Muscle of back (tissue), 13 donors: ENCODE measurements at places on chromosomes 11 and 22.

DNA sequence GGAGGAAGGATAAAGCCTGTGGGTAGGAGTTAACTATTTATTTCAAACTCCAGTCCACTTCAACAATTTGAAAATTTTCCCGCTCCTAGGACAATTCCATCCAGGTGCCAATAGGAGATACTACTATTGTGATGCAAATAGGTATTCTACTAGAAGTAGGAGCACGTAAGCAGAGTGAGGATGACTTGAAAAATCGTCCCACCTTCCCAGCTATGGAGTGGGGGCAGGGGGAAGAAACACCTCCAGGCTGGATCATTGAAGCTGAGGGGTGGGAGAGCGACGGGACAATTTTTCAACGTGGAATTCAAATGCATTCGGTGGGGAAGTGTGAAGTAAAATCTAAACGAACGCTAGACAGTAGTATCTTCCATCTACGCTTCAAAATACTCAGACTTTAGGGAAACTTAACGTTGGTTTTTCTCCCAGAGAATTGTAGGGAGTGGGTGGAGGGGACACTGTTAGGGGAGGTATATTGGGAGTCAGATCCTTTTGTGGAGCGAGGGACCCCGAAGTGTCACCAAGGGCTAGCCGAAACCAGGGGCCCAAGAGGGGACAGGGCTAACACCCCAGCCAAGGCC, 523 bp upstream of the ARHGAP42 start:
- no peak for DNase-seq

- DNase-seq, result no peak
These were observed 5.1 kb upstream of the CHST1 start for GRCh38 chr11:45670386-45671135.

- DNase-seq, result no peak
These were observed 7.8 kb downstream of the KCNA4 start for GRCh38 chr11:30009060-30009459.

DNA sequence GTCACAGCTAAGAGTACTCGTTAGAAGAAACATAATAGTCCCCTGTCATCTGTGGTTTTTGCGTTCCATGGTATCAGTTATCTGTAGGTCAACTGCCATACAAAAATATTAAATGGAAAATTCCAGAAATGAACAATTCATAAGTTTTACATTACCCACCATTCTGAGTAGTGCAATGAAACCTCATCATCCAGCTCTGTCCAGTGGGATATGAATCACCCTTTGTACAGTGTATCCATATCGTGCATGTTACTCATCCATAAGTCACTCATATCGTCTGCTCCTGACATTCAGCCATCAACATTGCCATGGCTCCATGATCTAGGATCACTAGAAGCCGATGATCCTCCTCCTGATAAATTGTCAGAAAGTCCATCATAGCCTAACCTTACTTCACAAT, 174.9 kb upstream of the C11orf87 start:
- DNase-seq, result no peak

DNA sequence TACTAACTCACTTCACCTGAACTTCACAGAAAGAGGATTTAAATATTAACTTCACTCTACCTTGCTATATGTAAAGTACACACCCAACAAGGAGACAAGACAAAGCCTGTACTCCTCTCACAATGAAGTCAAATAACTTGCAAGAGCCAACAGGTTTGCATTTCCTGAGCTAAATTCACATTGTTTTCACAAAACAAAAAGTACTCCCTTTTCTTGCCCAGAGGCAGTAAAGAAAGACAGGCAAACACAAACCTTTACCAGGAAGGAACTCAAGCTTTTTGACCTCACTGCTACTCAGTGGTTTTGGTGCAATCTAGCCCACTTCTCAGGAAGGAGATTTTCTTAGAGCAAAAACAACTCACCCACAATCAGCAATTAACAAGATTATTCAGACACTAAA, 15.7 kb downstream of the USP28 start:
- no peak for DNase-seq

DNA sequence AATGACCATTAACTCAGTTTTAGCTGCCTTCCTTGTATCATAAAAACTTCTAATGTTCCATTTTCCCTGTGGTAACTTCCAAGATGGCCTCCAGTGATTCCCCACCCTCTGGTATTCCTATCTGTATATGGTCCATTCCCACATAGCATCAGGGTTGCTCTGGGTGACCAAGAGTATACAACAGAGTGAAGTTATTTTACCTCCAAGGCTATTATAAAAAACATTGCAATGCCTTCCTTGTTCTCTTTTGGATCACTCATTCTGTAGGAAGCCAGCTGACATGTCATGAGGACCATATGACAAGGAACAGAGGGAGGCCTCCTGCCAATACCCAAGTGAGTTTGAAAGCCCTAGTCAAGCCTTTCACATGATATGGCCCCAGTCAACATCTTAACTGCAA, 30.1 kb downstream of the ZNF280B start:
- no peak for DNase-seq

- no peak for DNase-seq
These were observed 31.2 kb upstream of the RBMXL2 start for GRCh38 chr11:7057641-7058040.

DNA sequence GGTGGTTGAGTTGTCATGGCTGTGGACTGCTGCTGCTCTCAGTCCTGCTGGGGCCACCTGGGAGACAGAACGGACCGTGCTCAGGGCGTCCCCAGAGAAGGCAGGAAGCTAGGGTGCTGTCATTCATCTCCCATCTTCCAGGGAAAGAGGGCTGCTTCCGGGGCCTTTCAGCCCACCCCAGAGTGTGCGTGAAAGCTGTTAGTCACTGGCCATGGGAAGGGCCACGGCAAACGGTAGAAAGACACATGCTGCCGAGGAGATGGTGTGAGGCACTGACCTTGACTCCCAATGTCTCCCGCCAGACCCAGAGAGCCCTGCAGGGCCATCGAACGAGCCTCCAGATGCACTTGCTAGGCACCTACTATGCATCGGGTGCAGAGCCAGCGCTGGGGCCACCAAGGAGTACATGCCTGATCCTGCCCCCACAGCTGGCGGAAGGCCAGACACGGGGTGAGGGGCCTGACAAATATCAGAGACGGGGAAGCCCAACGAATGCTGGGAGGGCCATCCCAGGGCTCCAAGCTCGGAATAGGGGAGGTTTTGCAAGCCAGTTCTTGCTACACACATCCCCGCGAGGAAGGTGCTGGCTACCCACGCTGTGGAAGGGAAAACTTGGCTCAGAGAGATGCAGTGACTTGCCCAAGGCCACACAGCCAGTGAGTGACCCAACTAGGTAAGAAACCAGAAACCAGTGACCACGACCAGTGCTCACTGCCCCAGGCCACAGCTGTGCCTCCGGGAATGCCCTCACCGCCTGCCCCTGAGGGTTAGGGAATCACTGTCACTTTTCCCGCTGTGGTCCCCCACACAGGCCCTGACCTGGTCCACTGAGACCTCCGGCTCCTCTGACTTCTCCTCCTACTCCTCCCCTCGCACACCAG, 10.1 kb downstream of the RAC2 start:
- no peak for DNase-seq

DNA sequence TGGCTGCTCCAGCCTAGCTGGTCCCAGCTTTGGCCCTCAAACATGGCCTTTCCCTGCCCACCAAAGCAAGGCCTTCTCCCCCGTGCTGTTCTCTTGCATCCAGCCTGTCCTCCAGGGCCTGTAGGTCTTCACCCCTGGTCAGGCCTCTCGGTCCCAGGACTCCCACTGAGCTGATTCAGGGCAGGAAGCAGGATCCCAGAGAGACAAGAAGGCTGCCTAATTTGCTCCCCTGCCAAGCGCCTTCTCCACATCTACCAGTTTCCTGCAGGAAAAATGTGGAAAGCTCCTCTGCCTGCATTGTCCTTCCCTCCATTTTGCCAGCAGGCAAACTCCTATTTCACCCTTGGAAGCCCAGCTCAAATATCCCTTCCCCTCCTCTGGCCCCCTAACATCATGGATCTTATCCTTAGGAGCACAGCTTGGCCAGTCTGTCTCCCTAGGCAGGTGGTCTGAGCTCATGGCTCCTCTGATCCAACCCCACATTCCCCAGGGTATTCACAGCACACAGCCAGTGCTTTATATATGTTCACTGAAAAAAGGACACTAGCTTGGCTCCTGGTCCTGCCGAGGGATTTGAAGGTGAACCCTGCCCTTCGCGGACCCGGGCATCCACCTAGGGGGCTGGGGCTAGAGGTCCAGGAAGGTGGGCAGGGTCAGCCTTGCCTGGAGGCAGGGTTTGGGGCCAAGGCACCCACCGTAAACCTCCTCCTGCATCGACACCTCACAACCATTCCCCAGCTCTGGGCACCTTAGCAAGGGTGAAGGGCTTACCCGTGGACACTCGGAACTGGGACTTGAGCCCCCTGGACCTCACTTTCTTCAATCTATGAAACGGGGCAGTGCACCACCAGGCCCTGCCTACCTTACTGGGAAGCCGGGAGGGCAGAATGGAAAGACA, 968 bp downstream of the RHBDD3 start:
- no peak for DNase-seq

- no peak for DNase-seq
These were observed 964.4 kb downstream of the NTM start for GRCh38 chr11:132334769-132335280.

GRCh38 chr11:109425554-109425953, 3.6 kb downstream of the C11orf87 start:
- DNase-seq, result no peak

DNA sequence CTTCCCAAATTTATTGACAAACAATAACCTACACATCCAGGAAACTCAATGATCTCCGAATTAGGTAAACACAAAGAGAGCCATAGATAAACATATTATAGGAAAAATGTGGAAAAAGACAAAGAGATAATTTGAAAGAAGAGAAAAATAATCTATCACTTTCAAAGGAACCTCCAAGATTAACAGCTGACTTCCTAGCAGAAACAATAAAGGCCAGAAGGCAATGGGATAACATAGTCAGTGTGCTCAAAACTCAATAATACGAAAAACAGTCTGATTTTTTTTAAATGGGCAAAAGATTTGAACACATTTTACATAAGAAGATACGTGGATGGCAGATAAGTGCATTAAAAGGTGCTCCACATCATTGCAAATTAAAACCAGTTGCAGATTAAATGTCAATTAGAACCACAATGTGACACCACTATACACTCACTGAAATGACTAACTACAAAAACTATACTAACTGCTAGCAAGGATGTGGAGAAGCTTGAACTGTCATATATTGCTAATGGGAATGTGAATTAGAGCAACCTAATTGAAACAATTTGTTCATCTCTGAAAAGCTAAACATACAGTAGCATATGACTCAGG, 300.4 kb downstream of the TMEM135 start:
- no peak for DNase-seq

DNA sequence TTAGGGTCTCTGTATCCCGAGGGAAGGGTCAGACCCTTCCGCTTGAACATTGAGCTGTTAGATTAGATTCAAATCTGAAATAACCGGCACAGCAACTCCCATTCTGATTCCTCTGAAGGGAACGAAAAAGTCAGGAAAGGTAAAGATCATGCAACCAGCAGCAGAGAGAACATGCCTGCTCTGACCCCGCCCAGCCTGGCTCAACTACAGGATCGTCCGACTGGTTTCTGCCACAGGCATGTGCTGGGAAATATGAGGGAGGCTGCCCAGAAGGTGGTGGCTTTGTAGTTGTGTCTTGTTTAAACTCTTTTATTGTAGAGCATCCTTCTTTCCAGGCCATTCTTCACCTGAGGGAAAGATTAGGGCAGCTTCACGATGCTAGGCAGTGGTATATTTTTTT, 5.0 kb upstream of the MTNR1B start:
- no peak for DNase-seq

- no peak for DNase-seq
These were observed 56.8 kb downstream of the C22orf31 start for GRCh38 chr22:29004647-29005371.

GRCh38 chr11:67581469-67581868, 2.1 kb upstream of the GSTP1 start:
- DNase-seq, result no peak

GRCh38 chr11:35524780-35525179, 636 bp downstream of the PAMR1 start:
- DNase-seq, result no peak

GRCh38 chr11:34745195-34745594, 124.3 kb downstream of the EHF start:
- no peak for DNase-seq

DNA sequence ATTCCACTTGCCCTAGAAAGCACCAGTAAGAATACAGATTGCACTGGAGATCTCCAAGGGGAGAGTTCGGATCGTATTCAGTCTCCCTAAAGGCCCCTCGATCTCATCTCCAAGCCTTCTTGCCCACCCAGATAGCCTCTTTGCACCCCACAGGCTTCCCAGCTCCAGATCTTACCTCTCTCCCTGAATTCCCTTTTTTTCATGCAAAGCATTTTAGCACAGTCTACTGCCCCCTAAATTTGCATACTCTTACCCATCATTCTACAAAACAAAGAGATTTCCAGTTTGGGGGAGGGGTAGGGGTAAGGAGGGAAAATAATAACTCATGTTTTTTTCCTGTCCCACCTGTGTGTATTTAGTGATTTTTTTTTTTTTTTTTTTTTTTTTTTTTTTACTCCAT, 105.2 kb downstream of the NAV2 start:
- DNase-seq, result no peak

DNA sequence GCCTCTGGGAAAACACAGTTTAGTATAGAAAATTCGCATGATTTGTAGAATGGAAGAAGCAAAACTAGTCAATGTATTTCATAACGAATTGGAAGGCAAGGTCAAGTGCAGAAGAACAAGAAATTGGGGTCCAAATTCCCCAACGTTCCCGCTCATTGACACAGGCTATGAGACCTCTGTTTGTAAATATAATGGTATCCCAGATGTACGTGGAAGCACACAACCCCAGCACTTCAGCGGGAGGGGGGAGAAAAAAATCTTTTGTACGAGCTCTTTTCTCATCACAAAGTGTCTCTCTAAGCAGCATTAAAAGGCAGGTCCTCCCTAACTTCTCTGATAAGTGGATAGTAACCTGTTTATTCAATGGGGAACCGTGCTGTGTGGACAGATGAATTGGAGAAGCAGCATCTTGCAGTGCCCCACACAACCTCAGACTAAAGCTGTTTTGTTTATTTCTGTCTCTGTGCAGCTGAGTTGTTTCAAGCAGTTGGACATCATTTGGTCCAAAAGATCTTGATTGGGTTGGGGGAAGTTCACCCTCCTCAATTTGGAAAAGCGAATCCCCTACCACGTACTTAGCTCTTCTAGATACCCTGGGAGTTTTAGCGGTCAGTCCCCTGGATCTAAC, 1.1 kb upstream of the GAB2 start:
- no peak for DNase-seq
